ENCODE measurements at places on chromosomes 5 and 9. TPM values are rescaled to one million over a fixed set of nuclear protein-coding genes. Genes with fewer than 3 reads are reported as not detected.

DNA sequence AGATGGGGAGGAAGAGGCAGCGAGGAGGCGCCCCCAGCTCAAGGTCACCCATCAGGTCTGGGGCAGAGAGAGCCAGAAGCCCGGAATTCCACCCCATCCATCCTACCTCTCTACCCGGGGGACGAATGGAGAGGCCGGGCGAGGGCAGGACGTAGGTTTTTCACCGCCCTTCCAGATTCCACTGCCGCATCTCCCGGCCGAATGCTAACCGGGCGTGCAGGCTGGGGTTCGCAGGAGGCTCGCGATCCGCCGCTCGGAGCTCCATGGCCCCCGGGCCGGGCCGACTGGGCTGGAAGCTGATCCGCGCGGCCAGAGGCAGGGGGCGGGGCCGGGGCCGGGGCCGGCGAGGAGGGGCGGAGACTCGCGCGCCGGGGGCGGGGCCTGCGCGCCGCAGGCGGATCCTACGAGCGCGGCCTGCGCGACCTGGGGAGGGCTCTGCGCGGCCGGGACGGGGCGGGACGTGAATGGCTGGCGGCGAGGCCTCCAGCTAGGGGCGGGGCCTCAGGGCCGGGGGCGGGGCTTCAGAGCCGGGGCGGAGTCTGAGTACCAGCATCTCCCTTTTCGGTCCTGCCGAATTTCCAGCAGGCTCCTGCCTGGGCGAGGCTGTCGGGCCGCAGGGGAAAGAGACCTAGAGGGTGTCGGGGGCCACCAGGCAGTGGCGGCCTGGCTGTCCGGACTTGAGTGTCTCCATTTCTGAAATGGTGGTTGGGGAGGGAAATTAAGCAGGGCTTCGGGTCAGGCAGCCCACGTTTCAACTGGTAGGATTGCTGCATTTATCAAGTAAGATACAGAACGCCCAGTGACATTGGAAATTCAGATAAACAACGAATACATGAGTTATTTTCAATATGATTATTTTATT, at the start of gene ST6GALNAC4:
Gene ST6GALNAC4, minus strand, starts transcription at position 322 of the 862 bp plus-strand sequence. CDS start 622 bp downstream, outside the sequence.
- peak; percentile 88 for DNase-seq

DNA sequence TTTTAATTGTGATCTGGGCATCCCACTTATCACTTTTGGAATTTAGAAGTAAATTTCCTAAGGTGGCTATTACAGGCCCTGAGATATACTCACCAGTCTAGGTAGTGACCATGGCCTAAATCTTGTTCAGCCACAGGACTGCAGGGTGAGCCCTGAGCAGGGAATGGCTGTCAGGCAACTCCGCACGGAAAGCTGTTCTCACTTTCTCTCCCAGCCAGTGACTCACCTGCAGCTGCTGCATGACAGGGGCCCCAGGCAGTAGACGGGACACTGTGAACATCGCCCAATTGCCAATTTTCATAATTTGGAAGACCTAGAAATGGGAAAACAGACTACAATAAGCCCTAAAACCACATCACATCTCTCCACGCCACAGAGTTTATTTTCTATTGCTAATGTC, 69.6 kb upstream of the TAF1L start:
- no peak for DNase-seq

- DNase-seq: no peak
These were observed 135.4 kb downstream of the UGCG start for GRCh38 chr9:112032009-112032408.

DNA sequence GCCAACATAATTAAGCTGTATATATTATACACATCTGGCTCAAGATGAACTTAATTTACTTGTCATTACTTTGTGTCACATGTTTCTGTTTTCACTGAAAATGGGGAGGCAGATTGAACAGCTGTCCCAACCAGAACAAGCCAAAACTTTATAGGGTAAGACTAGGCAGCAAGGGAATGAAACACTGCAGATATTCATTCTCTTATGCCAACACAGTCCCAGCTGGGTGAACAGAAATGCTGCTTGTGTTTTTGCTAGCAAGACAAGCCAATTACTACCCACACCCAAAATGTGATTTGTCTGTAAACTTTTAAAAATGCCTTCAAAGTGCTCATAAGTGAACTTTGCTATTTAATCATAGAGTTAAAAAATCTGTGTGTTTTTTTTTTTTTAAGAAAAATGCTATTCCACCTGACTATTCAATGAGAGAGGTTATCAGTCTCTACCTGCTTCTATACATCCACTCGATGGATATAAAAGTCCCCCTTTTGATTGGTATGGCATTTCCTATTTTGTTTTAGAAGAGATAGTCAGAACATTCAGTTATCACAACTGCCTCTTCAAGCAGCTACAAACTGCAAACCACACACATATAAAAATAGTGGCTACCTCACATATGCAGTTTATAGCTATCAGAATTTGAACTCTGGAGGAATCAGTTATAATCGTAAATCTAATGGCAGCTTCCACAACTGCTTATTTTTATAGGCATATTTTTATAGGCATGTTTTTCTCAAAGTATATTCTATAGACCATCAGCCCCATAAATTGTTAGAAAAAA, 91.9 kb upstream of the PPP1R2B start:
- no peak for DNase-seq

- DNase-seq: no peak
These were observed 6.7 kb upstream of the PHF2 start for GRCh38 chr9:93569621-93570174.

- DNase-seq: no peak
These were observed 80.8 kb downstream of the NTRK2 start for GRCh38 chr9:84750152-84750865.

DNA sequence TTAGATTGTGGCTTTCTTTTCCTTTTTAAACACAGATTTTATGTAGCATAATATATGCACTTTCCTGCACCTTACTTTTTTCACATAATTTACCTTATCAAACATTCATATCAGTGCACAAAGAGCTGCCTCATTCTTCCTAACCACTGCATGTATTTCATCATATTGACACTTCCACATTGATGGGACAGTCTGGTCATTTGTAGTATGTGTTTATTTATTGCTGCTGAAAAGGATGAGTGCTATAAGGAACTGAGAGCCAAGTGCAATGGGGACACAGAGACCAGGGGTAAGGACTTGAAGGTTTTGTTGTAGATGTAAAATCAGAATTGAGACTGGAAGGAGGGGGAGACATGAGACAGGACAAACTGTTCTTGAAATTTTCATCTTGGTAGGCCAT, 193.8 kb downstream of the SMARCA2 start:
- no peak for DNase-seq

- no peak for DNase-seq
These were observed 414.0 kb upstream of the ACTBL2 start for GRCh38 chr5:57896576-57896975.

GRCh38 chr9:68538200-68538599, 2.5 kb downstream of the TMEM252 start:
- no peak for DNase-seq

- DNase-seq: peak; percentile 21
These were observed 272.6 kb downstream of the ENC1 start for GRCh38 chr5:74367934-74368333.

DNA sequence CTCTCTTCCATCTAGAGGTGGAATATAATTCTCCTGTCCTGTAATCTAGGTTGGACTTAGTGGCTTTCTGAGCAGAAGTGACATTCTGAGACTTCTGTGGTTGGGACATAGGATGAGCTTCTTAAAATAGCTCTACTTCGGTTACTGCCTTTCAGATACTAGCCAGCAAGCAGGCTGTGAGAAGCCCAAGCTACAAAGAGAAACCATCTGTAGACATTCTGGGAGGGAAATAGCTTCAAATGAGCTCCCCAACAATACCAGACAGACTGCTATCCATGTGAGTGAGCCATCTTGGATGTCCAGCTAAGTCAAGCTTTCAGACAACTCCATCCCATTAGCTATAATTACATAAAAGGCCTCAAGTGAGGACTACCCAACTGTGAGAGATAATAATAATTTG, 568.9 kb downstream of the DMRTA1 start:
- DNase-seq: no peak

DNA sequence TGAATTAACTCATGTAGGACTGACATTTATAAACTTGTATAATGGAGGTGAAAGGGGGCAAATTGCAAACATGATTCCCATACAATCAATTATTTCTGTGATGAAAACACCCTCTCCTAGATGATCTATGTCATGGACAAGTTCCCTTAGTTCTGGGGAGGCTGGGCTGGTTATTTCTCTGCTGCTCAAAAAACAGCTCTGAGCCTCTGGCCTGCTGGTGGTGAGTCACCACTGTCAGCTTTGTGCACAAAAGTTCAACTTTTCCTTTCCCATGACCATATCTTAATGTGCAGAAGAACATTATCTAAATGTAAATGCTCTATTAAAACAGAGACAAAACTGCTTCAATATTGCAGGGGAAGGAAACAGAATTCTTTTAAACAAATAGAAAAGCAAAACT, 85.0 kb downstream of the HMHB1 start:
- peak; percentile 62 for DNase-seq

DNA sequence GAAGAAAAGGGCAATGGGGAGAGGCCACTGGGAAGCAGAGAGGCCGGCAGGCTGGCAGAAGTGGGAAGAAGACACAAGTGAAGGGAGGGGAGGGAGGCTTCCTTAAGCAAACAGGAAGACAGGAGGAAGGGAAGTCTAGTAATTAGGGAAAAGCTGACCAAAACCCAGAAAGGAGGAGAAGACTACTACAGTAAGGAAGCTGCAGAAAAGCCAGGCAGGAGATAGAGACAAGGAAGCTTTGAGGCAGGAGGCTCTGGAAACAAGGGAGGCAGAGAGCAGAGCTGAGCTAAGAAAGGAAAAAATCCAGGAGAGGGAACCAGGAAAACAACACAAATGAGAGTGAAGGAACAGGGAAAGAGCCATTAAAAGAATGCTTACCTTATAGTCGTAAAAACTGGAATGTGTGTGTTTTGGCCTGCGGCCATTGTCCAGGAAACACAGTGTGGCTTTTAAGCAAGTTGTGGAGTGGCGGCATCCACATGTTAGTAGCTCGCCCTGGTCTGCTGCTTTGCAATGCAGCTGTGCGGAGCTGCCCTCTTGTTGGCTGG, 317.1 kb upstream of the CLINT1 start:
- DNase-seq: no peak

- DNase-seq: no peak
These were observed 28.8 kb downstream of the GCNT4 start for GRCh38 chr5:75023368-75024159.

DNA sequence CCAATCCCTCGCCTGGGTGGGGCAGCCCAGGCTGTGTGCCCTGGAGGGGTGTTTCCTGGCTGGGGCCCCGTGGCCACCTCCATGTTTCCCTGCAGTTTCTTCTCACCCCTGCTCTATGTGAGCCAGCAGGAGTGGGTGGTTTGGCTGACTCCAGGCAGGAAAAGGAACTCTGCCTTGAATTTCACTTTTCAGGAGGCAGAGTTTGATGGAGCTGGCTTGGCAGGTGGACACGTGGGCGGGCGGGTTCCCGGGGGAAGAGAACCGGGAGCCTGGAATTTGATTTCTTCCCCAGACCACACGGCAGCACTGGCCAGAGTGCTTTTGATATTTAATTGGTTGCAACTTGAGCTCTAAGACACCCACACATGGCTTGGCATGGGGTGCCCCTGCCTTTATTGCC, 119.8 kb upstream of the PANK3 start:
- peak; percentile 59 for DNase-seq

- no peak for DNase-seq
These were observed 246.6 kb downstream of the TAF11L14 start for GRCh38 chr5:17880869-17881268.

GRCh38 chr9:136658849-136659535, 3.7 kb upstream of the EGFL7 start:
- no peak for DNase-seq

DNA sequence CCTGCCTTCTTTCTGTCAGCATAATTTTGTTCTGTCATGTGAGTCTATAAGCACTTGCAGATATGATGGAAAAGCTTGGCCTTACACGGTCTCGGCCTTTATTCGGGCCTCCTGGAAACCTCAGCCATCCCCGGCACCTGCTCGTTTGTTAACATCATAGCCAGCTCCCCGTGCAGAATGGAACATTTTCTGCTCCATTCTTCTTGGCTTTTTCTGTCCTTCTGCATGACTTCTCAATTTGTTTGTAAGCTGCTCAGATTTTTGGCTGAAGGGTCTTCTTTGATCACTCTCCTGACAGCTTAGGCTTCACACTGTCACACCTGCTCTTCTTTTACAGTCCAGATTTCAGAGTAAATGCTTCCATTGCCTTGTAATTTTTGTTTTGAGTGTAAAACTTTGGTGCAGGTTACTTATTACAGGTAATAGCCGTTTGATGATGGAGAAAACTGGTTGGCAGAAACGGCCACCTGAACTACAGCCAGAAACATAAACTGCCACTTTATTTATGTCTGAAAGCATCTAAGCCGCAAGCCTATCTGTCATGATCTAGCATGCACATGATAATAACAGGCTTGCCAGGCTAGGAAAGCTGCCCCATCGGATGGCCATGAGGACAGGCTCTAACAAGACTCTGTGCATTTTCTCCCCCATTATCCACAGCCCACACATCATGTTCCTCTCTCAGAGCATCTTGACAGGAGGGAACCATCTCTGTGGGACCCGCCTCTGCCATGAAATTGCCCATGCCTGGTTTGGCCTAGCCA, 197.0 kb downstream of the AOPEP start:
- no peak for DNase-seq

- DNase-seq: peak; percentile 59
These were observed 30.0 kb upstream of the GAS1 start for GRCh38 chr9:86977205-86977835.

- peak; percentile 85 for DNase-seq
These were observed 175.3 kb downstream of the ARL15 start for GRCh38 chr5:54135042-54135441.

DNA sequence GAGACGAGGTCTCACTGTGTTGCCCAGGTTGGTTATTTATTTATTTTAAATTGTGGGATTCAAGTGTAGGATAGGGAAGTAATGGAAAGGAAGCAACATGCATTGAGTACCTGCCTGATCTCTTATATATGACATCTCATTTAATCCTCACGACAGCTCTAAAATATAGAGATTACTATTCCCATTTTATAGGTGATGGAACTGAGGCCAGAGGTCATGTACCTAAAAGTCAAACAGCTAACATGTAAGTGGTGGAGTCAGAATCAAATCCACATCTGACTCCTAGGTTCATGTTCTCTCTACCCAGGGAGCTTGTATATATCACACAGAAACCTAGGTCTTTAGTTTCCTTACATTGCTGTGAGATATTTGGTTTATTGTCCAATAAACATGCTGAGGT, 26.1 kb upstream of the MATR3 start:
- no peak for DNase-seq

GRCh38 chr5:149273237-149273636, 1.6 kb downstream of the AFAP1L1 start:
- DNase-seq: no peak

ARAP3 gene
- total RNA-seq: 6.2 TPM

IL3 gene
- total RNA-seq: not detected

FGF1 gene
- 1.2 TPM for total RNA-seq

LSM11 gene
- 5.2 TPM for total RNA-seq

SLC26A2 gene
- 12.7 TPM for total RNA-seq

IRX2 gene
- total RNA-seq: 0.90 TPM

OR1L8 gene
- not detected for total RNA-seq

PPP3R2 gene
- total RNA-seq: not detected

PCDHB11 gene
- 0.08 TPM for total RNA-seq

NUTM2G gene
- total RNA-seq: not detected

ASTN2 gene
- 3.5 TPM for total RNA-seq

ADAMTS2 gene
- 25.8 TPM for total RNA-seq

FOXD4L4 gene
- total RNA-seq: 0.09 TPM

HSPA9 gene
- 394 TPM for total RNA-seq

RFK gene
- 28.7 TPM for total RNA-seq
